Renal cortical epithelial cell (primary cell): ENCODE measurements at places on chromosomes 3 and 15. TPM values are rescaled to one million over a fixed set of nuclear protein-coding genes. Genes with fewer than 3 reads are reported as not detected.

The MEX3B gene
- total RNA-seq, result 1.9 and 4.6 TPM in 2 replicates

The CFAP44 gene
- total RNA-seq, result under 0.01 and 16.4 TPM in 2 replicates

The FMN1 gene
- total RNA-seq, result 4.0 and 7.8 TPM in 2 replicates

The OXSR1 gene
- 66.0 and 73.8 TPM in 2 replicates for total RNA-seq

The ITIH1 gene
- total RNA-seq, result not detected in 2 replicates

The TMCO5A gene
- total RNA-seq, result not detected in 2 replicates

The ISLR2 gene
- total RNA-seq, result not detected in 2 replicates

The NPAP1 gene
- total RNA-seq, result under 0.01 TPM in 1 of 2 replicates, not detected in the other

The GOLGA8S gene
- total RNA-seq, result 0.10 TPM in 1 of 2 replicates, not detected in the other

The KNG1 gene
- 0.99 TPM in 1 of 2 replicates, not detected in the other for total RNA-seq

The KBTBD13 gene
- total RNA-seq, result not detected in 2 replicates

The MAGI1 gene
- total RNA-seq, result 4.9 and 30.5 TPM in 2 replicates

The IQCF5 gene
- not detected in 2 replicates for total RNA-seq

The SPINK8 gene
- total RNA-seq, result not detected in 2 replicates

The MAGEL2 gene
- 0.15 TPM in 1 of 2 replicates, not detected in the other for total RNA-seq

The NBEAL2 gene
- total RNA-seq, result 14.2 and 25.6 TPM in 2 replicates

The TIMP4 gene
- total RNA-seq, result 0.25 and 0.69 TPM in 2 replicates

The MIX23 gene
- total RNA-seq, result 45.8 and 63.6 TPM in 2 replicates

The GOLGA8R gene
- total RNA-seq, result 0.35 and 1.6 TPM in 2 replicates

The DPPA2 gene
- total RNA-seq, result 0.35 TPM in 1 of 2 replicates, not detected in the other

The SH2D7 gene
- not detected in 2 replicates for total RNA-seq

The SEMA3B gene
- 7.8 and 27.0 TPM in 2 replicates for total RNA-seq

The PTPRG gene
- total RNA-seq, result 29.2 and 119 TPM in 2 replicates

The PLSCR5 gene
- not detected in 2 replicates for total RNA-seq

The TMEM40 gene
- total RNA-seq, result 0.10 and 3.3 TPM in 2 replicates

The SUCNR1 gene
- total RNA-seq, result 0.17 and 2.1 TPM in 2 replicates

The AADACL2 gene
- total RNA-seq, result not detected in 2 replicates

The GPR87 gene
- 10.0 and 37.5 TPM in 2 replicates for total RNA-seq

The MORC1 gene
- total RNA-seq, result under 0.01 and 0.05 TPM in 2 replicates

The ST6GAL1 gene
- total RNA-seq, result 14.6 and 40.3 TPM in 2 replicates

The SAMMSON gene
- not detected in 2 replicates for total RNA-seq

The TBC1D5 gene
- 74.1 and 92.1 TPM in 2 replicates for total RNA-seq

The C2CD4A gene
- under 0.01 and 11.7 TPM in 2 replicates for total RNA-seq

The RBM15B gene
- 23.6 and 37.4 TPM in 2 replicates for total RNA-seq

The CHST13 gene
- total RNA-seq, result 0.10 TPM in 1 of 2 replicates, not detected in the other

The RTP3 gene
- not detected in 2 replicates for total RNA-seq

The SLC28A1 gene
- total RNA-seq, result 0.15 TPM in 1 of 2 replicates, not detected in the other

The THSD4 gene
- total RNA-seq, result 22.6 and 58.6 TPM in 2 replicates

The NAALADL2 gene
- total RNA-seq, result 3.0 and 6.0 TPM in 2 replicates

The PATL2 gene
- not detected in 2 replicates for total RNA-seq

The STX19 gene
- total RNA-seq, result not detected in 2 replicates

The CPNE9 gene
- total RNA-seq, result not detected in 2 replicates

The LRRC31 gene
- 1.2 and 1.8 TPM in 2 replicates for total RNA-seq

The CYB561D2 gene
- 31.4 and 45.7 TPM in 2 replicates for total RNA-seq

The CFAP161 gene
- total RNA-seq, result not detected in 2 replicates

The NRG4 gene
- total RNA-seq, result 0.15 TPM in 1 of 2 replicates, not detected in the other

The SLC51A gene
- not detected in 2 replicates for total RNA-seq

The LSM3 gene
- total RNA-seq, result 10.4 and 15.6 TPM in 2 replicates

The SI gene
- total RNA-seq, result not detected in 2 replicates

The POLR2M gene
- total RNA-seq, result 35.8 and 125 TPM in 2 replicates

The GOLGA8G gene
- total RNA-seq, result 0.05 TPM in 1 of 2 replicates, not detected in the other

The GOLGA6D gene
- total RNA-seq, result not detected in 2 replicates

The STXBP5L gene
- total RNA-seq, result 0.05 TPM in 1 of 2 replicates, not detected in the other
